ENCODE measurements at places on chromosomes 1 and 21.
A peak's percentile ranks its signal among the peaks of the same experiment; 100 is the strongest.

DNA sequence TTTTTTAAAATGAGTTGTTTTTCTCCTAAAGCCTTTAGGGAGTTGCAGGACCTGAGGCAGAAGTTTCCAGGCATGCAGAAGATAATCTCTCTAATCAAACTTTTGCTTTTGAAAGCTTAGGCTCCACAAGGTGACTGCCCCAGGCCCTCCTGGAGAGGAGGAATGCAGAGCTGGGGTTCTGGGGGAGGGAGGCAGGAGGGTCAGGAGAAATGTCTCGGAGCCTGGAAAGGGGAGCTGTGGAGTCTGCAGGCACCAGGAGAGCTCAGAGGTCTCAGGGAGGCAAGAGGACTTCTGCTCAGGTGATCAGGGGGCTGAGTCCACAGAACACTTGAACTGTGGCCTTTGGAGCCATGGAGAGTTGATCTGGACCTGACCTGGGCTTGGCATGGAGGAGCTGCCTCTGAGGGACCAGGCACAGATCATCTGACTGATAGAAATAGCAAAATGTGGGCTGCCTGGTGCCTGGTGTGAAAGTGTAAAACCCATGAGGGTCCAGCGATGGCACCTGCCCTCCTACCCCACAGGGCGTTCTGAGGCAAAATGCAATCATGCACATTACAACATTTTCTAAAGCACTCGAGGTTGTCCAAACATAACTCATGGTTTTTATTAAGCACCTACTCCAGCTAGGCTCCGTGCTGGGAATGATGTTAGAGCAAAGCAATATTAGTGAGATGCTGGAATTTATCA, 10.0 kb upstream of the ABCG1 start:
- DNase-seq, result no peak

DNA sequence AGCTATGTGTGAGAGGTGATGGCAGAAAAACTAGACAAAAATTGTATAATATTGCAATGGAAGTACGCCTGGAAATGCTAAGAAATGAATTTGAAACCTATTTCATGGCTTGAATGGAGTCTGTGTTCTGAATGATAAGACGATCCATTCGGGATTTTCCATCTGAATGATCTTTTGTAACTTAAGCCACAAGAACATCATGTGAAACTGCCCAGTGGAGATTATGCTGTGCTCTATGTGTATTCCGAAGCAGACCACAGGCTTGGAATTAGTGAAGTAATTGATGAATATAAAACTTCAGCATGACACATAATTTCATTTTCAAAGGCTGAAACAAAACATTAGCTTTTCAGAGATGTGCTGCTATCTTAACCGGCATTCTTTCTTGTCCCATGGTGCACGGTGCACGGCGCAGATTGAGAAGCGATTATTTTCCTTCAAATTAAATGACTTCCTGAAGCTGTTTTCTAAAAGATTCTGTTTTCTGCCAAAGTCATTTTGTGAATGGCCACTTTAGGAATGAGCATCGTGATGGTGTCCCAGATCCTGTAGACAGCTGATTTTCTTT, 652.9 kb downstream of the PLA2G4A start:
- no peak for DNase-seq

GRCh38 chr1:9413877-9414213, 121.2 kb downstream of the SPSB1 start:
- DNase-seq, result no peak

DNA sequence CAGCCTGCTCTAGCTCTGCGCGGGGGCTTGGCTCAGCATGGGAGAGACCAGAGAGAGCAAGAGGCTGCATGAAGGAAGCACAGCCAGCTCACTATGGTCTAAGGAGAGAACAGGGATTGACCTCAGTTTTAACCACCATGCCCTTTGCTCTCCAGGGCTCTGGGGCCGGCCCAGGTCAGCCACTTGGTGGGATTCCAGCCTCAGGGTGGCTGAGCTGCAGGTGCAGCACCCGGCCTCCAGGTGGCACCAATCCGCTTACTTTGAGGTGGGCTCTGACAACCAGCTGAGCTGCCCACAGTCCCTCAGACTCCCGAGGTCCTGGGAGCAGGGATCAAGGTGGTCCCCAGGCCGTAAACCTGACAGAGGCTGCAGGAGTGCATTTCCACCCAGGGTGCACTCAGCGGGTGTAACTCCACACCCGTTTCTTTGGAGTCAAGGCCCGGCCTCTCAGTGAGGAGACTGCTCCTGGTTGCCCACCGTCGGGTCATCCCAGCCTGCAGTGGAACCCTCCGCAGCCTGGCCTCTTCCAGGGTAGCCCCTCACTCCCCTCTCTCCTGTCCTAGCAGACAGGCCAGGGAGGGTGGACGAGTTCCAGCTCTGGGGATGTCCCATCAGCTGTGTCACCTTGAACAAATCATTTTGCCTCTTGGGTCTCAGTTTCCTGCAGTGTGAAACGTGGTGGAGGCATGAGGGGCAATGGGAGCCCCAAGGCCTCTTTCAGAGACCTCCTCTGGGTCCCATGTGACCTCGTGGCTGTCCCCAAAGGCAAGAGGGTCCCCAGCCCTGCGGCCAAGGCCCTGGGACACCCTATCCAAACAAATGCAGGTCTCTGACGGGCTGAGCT, 607 bp upstream of the LGR6 start:
- peak; percentile 62 for DNase-seq

- no peak for DNase-seq
These were observed 32.6 kb downstream of the TRIT1 start for GRCh38 chr1:39850606-39851216.

Data from activated CD4-positive, alpha-beta T cell treated with anti-CD3 and anti-CD28 coated beads, Interleukin-10, Interleukin-2, amounts not matched to agents 100 ng/mL and 50 ng/mL, durations not matched to agents 16 hours and 8 hours (primary cell).